Activated effector memory CD4-positive, alpha-beta T cell treated with Interleukin-2 at 50 U/mL for 16 hours (primary cell): ENCODE measurements at places on chromosomes 11 and 22.

GRCh38 chr11:47499614-47500013 lies 50.7 kb upstream of the RAPSN start:
- DNase-seq = no peak

DNA sequence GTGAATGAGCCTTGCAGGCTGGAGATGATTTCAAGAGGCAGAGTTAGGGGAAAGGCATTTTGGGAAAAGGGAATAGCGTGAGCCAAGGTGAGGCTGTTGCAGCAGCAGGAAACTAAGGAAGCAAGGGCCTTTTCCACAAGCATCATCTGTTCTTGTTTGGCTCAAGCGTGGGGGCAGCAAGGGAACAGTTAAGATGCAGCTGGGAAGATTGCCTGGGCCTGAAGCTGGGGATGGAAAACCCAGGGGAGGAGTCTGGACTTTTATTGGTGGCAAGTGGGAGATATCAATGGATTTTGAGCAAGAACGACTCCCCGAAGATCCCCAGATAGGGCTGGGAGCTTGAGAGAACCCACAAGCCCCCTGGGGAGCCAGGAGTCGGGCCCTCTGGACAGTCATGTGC lies 27.3 kb upstream of the PICK1 start:
- DNase-seq = no peak

- DNase-seq = no peak
Observed at GRCh38 chr11:93529707-93530467, 13.3 kb downstream of the SMCO4 start.

GRCh38 chr11:110565357-110566336 lies 135.9 kb downstream of the FDX1 start:
- DNase-seq = no peak
